Naive thymus-derived CD8-positive, alpha-beta T cell (primary cell): ENCODE measurements at places on chromosomes 11 and 22.
A peak's percentile ranks its signal among the peaks of the same experiment; 100 is the strongest.

GRCh38 chr22:40198733-40199132, 21.0 kb downstream of the TNRC6B start:
- no peak for DNase-seq

DNA sequence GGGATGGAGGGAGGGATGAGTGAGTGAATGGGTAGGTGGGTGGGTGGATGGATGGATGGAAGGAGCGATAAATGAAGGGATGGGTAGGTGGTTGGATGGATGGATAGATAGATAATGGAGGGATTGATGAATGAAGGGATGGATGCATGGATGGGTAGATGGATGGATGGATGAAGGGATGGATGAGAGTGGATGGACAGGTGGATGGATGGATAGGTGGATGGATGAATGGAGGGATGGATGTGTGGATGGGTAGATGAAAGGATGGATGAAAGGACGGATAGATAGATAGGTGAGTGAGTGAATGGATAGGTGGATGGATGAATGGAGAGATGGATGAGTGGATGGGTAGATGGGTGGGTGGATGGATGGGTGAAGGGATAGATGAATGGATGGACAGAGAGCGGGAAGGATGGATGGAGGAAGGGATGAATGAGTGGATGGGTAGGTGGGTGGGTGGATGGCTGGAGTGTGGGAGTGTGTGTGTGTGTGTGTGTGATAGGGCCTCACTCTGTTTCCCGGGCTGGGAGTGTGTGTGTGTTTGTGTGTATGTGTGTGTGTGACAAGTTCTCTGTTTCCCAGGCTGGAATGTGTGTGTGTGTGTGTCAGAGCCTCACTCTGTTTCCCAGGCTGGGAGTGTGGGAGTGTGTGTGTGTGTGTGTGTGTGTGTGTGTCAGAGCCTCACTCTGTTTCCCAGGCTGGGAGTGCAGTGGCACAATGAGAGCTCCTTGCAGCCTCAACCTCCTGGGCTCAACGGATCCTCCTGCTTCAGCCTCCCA, 2.1 kb upstream of the PRR33 start:
- DNase-seq, result no peak

DNA sequence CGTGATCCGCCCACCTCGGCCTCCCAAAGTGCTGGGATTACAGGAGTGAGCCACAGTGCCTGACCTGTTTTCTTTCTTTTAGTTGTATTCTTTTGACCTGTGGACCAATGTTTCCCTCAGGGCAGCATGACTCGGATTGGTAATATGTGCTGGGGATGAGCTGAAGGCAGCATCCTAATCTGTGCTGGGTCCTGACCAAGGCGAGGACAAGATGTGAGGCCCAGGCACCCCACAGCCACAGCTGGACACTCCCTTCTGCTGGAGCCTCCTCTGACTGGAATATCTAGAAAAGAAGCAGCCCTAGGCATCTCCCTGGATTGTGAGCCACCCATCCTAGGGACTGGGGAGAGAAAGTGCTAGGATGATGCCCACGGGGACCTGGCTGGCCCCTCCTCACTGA, 105.4 kb downstream of the PDE2A start:
- DNase-seq, result no peak

DNA sequence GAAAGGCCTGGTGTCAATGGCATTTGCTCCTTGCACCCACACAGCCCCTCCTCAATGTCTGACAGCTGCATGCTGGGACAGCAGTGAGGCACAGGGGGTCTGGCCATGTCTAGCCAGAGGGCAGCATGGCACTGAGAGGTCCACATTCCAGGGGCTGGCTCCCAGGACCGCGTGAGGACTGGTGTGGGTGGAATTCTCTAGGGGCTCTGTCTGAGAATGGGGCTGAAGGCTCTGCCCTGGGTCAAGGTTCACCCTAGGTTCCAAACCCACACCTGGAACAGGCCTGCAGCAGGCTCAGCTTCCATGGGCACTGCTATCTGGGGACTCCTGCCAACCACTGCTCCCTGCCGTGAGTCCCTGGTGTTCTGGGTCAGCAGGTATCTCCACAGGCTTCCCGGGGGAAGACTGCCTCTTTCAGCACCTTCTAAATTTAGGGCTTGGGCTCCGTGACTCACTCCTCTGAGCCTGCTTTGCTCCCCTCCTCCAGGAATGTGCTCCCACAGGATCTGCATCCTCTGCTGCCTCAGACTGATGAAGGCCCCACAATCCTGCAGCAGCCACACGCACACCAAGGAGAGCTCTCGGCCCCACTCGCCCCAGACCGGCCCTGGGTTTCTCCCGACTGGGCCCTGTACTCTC, 4.2 kb downstream of the STARD10 start:
- DNase-seq, result no peak

- DNase-seq, result peak; percentile 43
Measured at GRCh38 chr11:117822074-117823033, 2.2 kb downstream of the FXYD2 start.

- no peak for DNase-seq
Measured at GRCh38 chr11:120923866-120924508, 99.9 kb upstream of the TBCEL start.

DNA sequence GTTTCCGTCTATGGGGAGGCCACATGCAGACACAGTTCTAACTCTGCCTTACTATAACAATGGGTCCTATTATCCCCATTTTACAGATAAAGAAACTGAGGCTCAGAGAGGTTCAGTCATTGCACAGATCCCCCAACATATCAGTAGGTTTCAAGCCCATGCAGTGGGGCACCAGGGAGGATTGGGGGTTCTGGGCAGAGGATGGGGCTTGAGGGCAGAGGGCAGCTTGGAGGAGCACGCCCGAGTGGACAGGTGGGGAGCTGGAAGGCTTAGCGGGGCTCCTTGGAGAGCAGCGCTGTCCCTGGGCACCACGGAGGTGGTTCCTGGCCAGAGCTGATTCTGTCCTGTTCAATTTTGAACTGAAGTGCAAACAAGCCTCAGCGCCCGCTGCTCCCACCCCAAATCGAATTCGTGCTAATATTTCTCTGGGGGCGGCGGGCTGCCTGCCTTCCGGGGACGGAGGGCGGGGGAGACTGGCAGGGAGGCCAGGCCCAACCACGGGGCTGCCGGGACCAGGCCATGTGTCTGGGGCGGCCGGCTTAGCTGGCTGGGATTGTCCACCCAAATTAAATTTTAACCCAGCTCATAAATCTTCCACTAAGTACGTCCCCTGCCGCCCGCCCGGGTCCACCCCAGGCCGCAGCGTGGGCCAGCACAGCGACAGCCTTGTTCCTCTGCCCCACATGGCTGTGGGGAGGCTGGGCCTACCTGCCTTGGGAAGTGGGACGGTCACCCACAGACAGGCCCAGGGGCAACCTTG, 49.4 kb downstream of the FLRT1 start:
- DNase-seq, result no peak

DNA sequence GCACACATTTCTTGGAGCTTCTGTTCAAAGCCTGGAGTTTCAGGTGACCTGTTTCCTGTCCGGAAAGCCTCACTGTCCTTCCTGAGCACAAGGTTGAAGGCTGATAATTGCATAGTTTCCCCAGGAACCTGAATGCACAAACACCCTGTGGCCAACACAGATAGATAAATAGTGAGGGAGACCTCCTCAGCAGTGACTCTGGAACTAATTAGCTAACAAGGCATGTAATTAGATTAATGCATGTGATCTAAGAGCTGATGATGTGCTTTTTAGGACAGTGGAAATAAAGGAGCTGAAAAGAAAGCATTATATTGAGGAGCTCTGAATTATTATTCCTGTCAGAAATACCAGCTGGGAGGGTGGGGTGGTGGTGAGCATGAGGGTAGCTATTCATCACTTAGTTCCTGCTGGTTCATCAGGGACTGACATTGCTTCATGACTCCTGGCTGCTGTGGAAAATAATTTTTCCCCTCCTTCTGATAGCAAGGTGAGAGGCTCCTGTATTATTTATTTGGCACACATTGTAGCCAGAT, 101.1 kb downstream of the NELL1 start:
- DNase-seq, result no peak

- DNase-seq, result no peak
Measured at GRCh38 chr22:36852056-36852973, 8.5 kb upstream of the NCF4 start.

DNA sequence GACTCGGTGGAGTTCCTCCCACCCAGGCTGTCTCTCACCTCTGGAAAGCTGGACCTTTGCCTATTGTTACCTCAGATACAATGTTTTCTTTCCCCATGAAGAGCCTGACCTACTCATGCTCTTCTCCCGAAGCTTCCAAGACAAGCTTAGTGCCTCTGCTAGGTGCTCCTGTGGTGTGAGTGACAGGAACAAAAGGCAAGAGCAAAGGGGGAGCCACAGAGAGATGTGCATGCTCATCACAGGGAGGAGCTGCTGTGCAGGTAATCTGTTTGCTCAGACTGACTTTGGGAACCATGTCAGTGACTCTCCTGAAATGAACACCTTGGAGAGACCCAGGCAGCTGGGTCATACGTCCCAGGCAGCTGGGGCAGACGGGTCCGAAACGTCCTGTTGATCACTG, 53.6 kb upstream of the VSTM5 start:
- no peak for DNase-seq

DNA sequence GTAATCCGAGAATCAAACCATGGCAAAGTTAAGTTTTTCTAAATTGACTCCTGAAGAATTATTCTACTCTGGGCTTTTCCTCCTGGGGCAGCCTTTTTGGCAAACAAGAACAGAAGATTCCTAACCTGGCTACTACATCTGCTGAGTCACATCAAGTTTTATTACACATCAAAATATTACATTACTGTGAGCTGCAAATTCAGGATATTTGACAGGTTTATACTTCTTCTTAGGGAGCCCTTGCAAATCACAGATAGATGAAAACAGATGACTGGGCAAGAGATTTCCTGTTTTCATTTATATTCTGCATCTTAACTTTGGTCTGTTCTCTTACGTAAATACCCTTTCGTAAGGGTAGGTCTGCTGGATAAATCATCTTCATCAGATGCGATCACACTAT, 23.6 kb downstream of the XRRA1 start:
- DNase-seq, result no peak

GRCh38 chr22:26574001-26574723, 15.8 kb downstream of the TPST2 start:
- no peak for DNase-seq

DNA sequence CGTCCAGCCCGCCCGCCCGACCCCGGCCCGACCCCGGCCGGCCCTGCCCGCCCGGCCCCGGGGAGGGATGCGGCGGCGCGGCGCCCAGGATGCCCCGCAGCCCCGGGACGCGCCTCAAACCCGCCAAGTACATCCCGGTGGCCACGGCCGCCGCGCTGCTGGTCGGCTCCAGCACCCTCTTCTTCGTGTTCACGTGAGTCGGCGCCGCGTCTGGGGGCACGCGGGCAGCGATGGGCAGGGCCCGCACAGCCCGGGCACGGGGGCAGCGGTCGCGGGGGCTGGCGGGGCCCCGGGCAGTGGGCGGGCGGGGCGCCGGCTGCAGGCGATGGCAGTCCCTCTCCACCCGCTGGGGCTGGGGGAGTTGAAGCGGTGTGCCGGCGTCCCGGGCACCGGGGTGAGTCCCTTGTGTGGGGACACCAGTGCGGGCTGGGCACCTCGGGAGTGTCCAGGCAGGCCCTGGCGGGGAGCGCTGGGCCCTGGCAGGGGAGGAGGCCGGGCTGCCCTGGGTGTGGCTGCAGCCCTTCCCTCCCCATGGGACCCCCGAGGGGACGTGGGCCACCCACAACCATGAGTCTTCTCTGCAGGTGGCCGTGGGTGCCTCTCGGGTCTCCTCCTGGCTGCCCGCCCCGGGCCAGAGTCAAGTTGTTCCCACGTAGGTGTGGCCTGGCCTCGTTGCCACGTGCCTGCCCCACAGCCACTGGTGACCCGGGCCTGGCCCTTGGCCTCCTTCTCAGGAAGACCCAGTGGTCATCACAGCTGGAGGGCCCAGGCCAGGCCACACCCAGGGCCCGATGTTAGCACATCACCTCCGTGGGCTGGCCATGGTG, 468 bp downstream of the ZDHHC8 start:
- peak; percentile 29 for DNase-seq

GRCh38 chr11:124759266-124760204, 2.6 kb downstream of the ESAM start:
- DNase-seq, result no peak

DNA sequence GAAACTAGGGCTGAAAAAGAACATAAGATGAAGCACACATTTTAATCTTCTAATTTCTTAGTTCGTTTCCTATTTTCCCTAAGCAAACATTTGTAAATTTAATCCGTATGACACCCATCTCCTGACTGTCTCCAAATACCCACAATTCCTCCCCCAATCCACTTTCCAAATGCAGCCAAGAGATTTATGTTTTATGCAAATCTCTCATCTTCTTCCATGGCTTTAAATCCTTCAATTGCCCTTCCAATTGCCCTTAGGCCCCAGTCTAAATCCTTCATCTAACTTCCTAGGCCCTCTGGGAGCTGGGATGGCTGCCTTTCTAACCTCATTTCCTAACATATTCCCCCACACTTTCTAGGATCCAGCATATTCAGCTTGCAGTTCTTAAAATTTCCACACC, 18.0 kb upstream of the POU2AF1 start:
- DNase-seq, result no peak

DNA sequence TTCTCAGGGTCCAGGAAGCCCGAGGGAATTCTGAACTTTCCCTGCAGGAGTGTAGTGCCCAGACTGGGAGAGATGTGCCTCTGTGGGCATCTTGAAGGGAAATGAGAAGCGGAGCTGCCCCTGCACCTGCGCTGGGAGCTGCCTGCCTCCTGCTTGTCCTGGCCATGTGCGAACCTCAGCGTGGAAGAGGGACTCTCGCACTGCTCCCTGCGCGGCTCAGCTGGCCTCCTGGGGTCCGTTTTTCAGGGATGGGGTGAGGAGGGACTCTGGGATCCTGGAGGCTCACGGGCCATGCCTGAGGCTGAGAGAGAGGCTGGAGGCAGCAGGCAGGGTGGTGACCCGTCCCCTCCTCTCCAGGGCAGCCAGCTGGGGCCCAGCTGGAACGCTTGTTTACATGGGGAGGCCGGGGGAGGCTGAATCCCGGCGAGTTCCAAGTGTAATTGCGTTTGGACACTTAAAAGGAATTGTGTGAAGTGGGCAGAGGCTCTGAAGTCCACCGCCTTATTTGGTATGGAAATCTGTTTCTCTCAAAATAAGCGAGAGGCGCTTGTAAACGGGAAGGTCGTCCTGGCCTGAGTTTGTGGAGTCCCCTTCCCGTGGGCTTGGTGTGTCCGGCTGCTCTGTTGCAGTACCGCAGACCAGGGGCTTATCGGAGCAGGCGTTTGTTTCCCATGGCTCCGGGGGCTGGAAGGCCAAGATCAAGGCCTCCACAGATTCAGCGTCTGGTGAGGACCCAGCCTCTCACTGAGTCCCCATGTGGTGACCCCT, 1.2 kb upstream of the MRGPRF start:
- no peak for DNase-seq

- DNase-seq, result no peak
Measured at GRCh38 chr11:35598254-35599125, 19.8 kb upstream of the FJX1 start.
